ENCODE measurements at places on chromosomes 4 and X.

DNA sequence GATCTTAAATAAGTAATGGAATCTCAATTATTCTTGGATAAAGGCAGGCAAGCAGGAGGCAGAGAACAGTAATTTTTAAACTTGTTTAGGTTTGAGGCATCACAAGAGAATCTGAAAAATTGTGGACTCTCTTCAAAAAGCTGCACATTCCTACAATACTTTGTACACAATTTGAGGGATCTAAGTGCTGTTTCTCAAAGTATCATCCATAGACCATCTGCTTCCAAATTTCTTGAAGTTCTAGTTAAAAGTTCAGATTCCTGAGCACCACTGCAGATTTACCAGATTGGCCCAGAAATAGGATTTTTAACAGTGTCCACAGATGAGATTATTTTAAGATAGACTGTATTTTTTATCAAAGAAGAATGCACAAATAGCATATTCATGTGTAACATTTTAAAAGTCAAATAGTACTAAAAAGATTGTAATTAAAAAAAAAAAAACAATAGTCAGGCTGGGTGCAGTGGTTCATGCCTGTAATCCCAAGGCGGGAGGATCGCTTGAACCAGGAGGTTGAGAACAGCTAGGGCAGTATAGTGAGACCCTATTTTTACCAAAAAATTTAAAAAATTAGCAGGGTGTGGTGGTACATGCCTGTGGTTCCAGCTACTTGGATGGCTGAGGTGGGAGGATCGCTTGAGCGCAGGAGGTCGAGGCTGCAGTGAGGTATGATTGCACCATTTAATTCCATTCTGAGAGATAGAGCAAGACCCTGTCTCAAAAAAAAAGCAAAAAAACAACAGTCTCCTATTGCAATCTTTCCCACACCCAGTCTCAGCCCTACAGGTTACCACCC, 14.2 kb upstream of the FNIP2 start:
- H3K4me1 ChIP-seq = no peaks in the 10 kb centered on the region
- no peak for DNase-seq
- peaks cover 24% of the 10 kb centered on the region for H3K27me3 ChIP-seq
- H3K4me3 ChIP-seq = no peak overlapping the region
- no peak overlapping the region for H3K27ac ChIP-seq
- H3K36me3 ChIP-seq = no peaks in the 10 kb centered on the region

- H3K4me1 ChIP-seq = peaks cover 57% of the 10 kb centered on the region
- H3K27me3 ChIP-seq = no peaks in the 10 kb centered on the region
Measured at GRCh38 chr4:1251773-1252066, 2.8 kb upstream of the CTBP1 start.

- peaks cover 9% of the 10 kb centered on the region for H3K4me1 ChIP-seq
- DNase-seq = no peak
- H3K36me3 ChIP-seq = no peaks in the 10 kb centered on the region
- H3K27ac ChIP-seq = no peak overlapping the region
Measured at GRCh38 chr4:151035911-151036310, 20.8 kb upstream of the LRBA start.

DNA sequence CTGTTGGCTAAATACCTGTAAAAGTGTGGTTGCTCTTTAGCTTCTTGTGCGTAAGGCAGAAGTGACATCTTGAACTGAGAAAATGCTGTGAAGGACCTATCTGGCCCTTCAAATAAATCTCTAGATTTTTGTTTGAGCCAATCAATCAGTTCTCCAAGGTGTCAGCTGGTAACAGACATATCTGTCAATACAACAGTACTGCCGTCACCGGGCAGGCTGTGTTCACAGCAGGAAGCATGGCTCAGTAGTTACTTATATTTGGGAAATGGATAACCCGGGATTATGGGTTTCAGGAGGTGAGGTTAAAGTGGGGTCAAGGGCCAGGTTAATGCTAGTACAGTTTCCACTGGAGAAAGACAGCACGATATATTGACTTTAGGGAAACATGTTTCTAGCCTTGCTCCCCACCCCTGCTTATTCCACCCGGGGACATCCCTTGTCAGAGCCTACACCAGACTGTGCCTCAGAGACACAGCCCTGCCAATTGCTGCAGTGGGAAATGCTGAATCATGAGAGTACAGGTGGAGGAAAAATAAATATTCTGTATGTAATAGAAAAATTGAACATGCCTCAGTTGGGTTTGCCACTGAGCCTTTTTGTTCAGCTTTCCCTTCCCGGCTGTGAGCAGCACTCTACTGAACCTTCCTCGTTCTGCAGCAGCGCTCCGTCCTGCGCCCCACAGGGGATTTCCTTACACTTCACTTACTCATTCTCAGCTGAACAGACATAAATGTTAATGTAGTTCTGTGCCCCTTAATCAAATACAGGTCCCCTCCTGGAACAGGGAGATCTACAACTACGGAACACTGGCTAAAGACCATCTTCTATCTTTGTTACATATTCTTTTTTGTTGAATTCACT, 121.1 kb downstream of the MGST2 start:
- H3K27ac ChIP-seq = no peak overlapping the region
- no peaks in the 10 kb centered on the region for H3K4me1 ChIP-seq
- peaks cover 18% of the 10 kb centered on the region for H3K27me3 ChIP-seq
- H3K36me3 ChIP-seq = no peaks in the 10 kb centered on the region
- no peak for DNase-seq

GRCh38 chr4:10164877-10165283, 48.3 kb upstream of the WDR1 start:
- no peaks in the 10 kb centered on the region for H3K36me3 ChIP-seq
- H3K27ac ChIP-seq = no peak overlapping the region
- H3K4me1 ChIP-seq = peaks cover 7% of the 10 kb centered on the region
- H3K27me3 ChIP-seq = peaks cover 6% of the 10 kb centered on the region
- H3K4me3 ChIP-seq = no peak overlapping the region

DNA sequence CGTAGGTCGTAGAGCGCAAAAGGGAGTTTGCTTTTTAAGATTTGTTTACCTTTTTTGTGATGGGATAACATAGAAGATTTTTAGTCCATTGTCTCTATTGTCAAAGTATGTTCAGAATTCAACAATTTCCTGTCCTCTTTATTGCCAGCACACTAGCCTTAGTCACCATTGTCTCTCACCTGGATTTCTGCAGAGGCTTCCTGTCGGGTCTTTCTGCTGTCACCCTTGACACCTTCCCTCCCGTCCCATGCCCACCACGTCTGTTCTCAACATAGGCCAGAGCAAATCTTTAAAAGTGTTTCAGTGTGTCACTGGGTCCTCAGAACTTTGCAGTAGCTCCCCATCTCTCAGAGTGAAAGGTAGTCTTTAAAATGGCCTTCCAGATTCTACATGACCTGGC, 323.9 kb downstream of the TENM3 start:
- no peak overlapping the region for H3K4me3 ChIP-seq
- peaks cover 5% of the 10 kb centered on the region for H3K27me3 ChIP-seq
- H3K4me1 ChIP-seq = no peaks in the 10 kb centered on the region
- H3K27ac ChIP-seq = no peak overlapping the region
- no peaks in the 10 kb centered on the region for H3K36me3 ChIP-seq
- DNase-seq = no peak

DNA sequence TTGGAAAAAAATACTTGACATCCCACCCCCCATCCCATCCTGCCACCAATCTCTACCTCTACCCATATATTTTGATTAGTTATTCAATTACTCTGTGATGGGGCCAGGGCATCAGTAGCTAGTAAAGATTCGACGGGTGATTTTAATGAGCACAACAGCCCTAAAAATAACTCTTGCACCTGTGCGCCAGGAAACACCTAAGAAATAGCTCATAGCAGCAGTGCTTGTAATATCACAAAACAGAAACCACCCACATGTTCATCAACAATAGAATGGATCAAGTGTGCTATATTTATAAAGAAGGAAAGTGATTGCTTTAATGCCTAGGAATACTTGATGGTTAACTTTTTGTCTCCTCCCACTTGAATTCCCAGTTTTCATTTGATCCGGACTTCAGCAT, 225.6 kb upstream of the LCORL start:
- no peak overlapping the region for H3K27ac ChIP-seq
- no peak for DNase-seq
- no peaks in the 10 kb centered on the region for H3K36me3 ChIP-seq
- H3K27me3 ChIP-seq = no peaks in the 10 kb centered on the region
- no peaks in the 10 kb centered on the region for H3K4me1 ChIP-seq

- no peak overlapping the region for H3K27ac ChIP-seq
- H3K36me3 ChIP-seq = no peaks in the 10 kb centered on the region
- H3K27me3 ChIP-seq = no peaks in the 10 kb centered on the region
- H3K4me1 ChIP-seq = no peaks in the 10 kb centered on the region
- no peak for DNase-seq
Measured at GRCh38 chrX:830532-830931, 199.9 kb downstream of the SHOX start.

DNA sequence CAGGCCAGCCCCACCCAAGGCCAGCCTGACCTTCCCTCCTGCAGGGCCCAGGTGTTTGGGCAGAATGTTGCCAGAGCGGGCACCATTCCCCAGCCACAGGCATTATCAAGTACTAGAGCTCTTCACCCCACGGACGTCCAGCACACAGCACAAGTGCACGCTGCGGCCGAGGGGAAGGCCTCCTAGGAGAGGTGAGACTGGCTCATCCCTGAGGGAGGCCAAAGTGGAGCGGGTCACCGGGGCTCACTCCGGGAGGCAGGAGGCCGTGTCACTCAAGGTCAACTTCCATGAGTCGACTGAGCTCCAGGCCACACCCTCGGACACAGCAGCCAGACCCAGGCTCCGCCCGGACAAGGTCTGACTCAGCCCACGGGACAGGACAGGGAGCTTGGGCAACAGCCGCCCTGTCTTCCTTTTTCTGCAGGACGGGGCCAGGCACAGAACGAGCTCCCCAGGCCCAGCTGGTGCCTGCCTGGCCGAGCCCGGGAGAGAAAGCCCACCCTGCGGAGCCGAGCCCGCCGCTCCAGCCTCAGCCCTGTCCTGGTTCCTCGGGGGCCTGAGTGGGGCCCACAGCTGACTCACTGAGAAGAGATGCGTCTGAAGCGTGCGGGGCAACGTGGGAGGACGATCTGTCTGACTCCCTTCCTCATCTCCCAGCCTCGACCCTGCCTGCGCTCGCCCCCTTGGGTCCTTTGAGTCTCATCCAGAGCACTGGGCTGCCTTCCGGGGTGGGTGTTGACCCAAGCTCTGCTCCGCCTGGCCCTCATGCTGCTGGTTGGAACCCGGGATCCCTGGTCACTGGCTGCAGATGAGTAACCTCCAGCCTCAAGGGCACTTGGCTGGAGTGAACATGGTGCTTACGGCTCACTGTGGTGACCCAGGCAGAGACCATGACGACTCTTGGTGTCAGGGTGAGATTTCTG, 1.6 kb downstream of the SLC49A3 start:
- H3K4me1 ChIP-seq = peaks cover 20% of the 10 kb centered on the region
- H3K27me3 ChIP-seq = no peaks in the 10 kb centered on the region
- H3K36me3 ChIP-seq = no peaks in the 10 kb centered on the region
- H3K4me3 ChIP-seq = no peak overlapping the region
- no peak overlapping the region for H3K27ac ChIP-seq
- DNase-seq = no peak

GRCh38 chr4:8192748-8193738, 6.0 kb upstream of the SH3TC1 start:
- H3K27me3 ChIP-seq = no peaks in the 10 kb centered on the region
- H3K4me3 ChIP-seq = no peak overlapping the region
- no peak overlapping the region for H3K27ac ChIP-seq

- H3K4me1 ChIP-seq = no peaks in the 10 kb centered on the region
- H3K27me3 ChIP-seq = no peaks in the 10 kb centered on the region
- no peak overlapping the region for H3K27ac ChIP-seq
- no peak overlapping the region for H3K4me3 ChIP-seq
Measured at GRCh38 chr4:139711461-139711860, 45.8 kb downstream of the MGST2 start.

- no peak overlapping the region for H3K4me3 ChIP-seq
- H3K4me1 ChIP-seq = no peaks in the 10 kb centered on the region
- DNase-seq = no peak
- no peaks in the 10 kb centered on the region for H3K36me3 ChIP-seq
- no peak overlapping the region for H3K27ac ChIP-seq
- H3K27me3 ChIP-seq = no peaks in the 10 kb centered on the region
Measured at GRCh38 chrX:129618997-129619396, 35.8 kb downstream of the APLN start.

DNA sequence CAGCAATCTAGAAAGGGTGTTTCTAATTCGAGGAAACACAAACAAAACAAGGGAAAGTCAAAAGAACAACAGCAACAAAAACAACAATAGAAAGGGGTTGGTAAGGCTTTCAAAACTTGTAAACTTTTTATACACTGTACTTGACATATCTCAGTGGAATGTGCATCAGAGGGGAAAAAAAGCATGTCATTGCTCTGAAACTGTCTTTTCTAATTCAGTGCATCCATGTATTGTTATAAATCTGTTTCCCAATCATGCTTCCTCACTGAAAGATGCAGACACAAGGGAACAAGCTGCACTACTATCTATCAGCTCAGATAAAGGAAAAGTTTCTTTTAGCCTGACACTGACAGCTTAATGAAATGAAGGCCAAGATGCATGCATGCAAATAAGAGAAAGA, 44.2 kb upstream of the PCDH18 start:
- no peaks in the 10 kb centered on the region for H3K4me1 ChIP-seq
- H3K36me3 ChIP-seq = peaks cover 8% of the 10 kb centered on the region
- no peak for DNase-seq
- H3K27me3 ChIP-seq = no peaks in the 10 kb centered on the region

GRCh38 chrX:94830717-94831116, 1156.7 kb downstream of the FAM133A start:
- H3K36me3 ChIP-seq = no peaks in the 10 kb centered on the region
- H3K4me1 ChIP-seq = no peaks in the 10 kb centered on the region

- DNase-seq = no peak
- no peaks in the 10 kb centered on the region for H3K27me3 ChIP-seq
- H3K27ac ChIP-seq = no peak overlapping the region
- H3K36me3 ChIP-seq = no peaks in the 10 kb centered on the region
Measured at GRCh38 chr4:14667624-14668151, 334.6 kb upstream of the CPEB2 start.

DNA sequence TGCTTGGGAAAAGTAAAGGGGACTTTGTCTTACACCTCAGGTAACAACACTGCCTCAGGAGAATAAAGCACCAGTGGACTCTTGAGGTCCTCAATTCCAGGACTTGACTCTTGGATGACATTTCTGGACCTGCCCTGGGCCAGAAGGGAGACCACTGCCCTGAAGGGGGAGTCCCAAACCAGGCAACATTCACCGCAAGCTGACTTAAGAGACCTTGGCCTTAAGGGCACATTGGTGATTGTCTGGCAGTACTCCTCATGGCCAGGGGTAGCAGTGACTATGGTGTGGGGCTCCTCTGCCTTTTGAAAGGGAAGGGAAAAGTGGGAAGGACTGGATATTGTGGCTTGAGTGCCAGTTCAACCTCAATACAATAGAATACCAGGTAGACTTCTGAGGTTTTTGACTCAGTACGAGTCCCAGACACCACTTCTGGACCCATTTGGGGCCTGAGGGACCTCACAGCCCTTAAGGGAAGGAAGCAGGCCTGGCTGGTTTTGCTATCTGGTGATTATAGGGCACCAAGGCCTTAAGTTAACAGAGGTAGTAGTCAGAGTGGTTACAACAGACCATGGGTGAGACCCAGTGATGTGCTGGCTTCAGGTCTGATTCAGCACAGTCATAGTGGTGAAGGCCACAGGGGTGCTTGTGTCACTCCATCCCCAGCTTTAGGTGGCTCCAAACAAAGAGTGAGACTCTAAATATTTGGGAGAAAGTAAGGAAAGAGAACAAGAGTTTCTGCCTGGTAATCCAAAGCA, 121.2 kb upstream of the TET2 start:
- no peak overlapping the region for H3K27ac ChIP-seq
- peaks cover 11% of the 10 kb centered on the region for H3K27me3 ChIP-seq
- no peak for DNase-seq
- no peak overlapping the region for H3K4me3 ChIP-seq
- H3K4me1 ChIP-seq = no peaks in the 10 kb centered on the region

- H3K4me1 ChIP-seq = no peaks in the 10 kb centered on the region
- H3K4me3 ChIP-seq = no peak overlapping the region
- H3K27me3 ChIP-seq = no peaks in the 10 kb centered on the region
- H3K27ac ChIP-seq = no peak overlapping the region
- DNase-seq = no peak
- no peaks in the 10 kb centered on the region for H3K36me3 ChIP-seq
Measured at GRCh38 chrX:114615765-114616164, 31.9 kb downstream of the HTR2C start.

Measured in natural killer cell treated with Interleukin-12 subunit alpha and Interleukin-12 subunit beta and Interleukin-15 and Interleukin-18, amount 100 ng/mL, for 72 hours (primary cell).